Kidney tubule cell (primary cell): ENCODE measurements at places on chromosomes 5 and 9.
A peak's percentile ranks its signal among the peaks of the same experiment; 100 is the strongest.

DNA sequence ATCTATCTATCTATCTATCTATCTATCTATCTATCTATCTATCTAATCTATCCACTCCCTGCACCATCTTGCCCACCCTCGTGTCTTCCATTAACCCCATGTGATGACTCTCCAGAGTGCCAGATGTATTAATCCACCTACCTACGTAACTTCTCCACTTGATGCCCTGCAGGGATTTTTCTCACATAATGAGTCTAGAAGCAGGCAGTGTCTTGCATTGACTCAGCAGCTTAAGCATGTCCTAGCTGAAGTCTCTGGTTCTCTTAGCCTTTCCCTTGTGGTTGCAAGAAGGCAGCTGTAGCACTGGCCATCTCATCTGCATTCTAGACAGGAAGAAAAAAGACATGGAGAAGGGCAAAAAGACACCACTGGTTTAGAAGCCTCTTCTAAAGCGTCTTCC is 96.7 kb upstream of the ALDH1B1 start:
- no peak for DNase-seq

DNA sequence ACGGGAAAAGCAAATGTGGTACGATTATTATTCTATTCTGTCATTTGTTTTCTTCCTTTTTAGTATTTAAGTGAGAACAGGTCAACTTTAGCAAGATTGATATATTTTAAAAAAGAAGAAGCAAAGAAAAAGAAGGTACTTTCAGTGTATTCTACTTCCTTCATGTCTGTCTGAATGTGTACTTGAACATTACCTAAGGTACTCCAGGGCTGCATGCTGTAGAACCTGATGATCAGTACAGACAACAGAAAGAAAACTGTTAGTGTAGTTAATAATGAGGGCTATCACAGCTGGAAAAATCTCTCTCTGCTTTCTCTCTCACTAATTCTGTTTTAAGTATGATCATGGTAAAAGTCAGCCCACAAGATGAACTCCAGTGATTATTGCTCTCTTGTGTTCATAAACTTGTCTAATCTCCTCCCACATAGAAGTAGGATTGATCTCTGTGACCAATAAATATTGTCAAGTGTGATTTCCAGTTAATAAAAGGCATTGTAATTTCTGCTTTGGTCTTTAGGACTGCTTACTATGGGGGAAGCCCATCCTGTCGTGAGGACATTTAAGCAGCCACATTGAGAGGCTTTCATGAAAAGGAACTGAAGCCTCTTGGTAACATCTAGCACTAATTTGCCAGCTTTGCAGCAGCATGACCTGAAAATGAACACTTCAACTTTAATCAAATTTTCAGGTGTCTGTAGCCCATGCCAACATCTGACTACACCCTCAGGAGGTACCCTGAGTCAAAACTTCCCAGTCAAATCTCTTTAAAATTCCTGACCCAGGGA is 864.0 kb upstream of the ACO1 start:
- DNase-seq = no peak

GRCh38 chr9:138063785-138064184 is 186.2 kb downstream of the CACNA1B start:
- DNase-seq = no peak

- DNase-seq = no peak
Measured at GRCh38 chr5:56871777-56872176, 37.6 kb upstream of the SETD9 start.

DNA sequence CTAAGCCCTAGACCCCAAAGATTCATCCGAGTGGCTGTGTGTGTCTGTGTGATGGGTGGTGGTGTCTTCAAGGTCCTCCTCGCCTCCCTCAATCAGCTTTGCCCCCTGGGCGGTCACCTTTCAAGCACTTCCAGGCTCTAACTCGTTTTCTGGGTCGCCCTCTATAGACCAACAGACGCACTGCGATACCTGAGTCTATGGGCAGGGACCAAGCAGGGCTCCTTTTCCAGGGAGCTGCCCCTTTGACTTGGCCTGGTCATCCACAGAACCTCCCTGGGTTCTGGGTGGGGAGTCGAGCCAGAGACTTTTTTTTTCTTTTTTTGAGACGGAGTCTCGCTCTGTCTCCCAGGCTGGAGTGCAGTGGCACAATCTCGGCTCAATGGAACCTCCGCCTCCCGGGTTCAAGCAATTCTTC is 1.1 kb downstream of the SLC27A4 start:
- DNase-seq = peak; percentile 82
